Stimulated activated CD8-positive, alpha-beta memory T cell treated with anti-CD3 and anti-CD28 coated beads, Interleukin-4, amount 100 ng/mL, for 48 hours (primary cell): ENCODE measurements at places on chromosomes 1 and 21.
A peak's percentile ranks its signal among the peaks of the same experiment; 100 is the strongest.

DNA sequence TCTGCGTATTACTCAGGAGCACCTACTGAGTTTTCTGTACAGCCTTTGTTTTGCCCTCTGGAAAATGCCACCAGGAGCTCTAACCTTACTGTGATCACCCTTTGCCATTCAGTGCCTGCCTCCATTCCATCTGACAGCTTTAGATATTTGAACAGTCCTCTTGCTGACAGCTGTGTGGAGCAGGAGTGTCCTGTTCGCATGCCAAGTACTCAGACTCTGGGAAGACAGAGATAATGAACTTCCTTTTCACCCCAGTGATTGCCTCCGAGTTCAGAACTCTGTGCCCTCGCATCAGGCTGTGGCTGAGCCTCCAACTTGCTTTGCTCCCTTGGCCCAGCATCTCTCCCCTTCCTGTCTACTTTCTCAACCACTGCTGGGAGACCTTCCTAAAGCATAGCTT, 74.0 kb downstream of the CACNA1E start:
- DNase-seq: no peak

DNA sequence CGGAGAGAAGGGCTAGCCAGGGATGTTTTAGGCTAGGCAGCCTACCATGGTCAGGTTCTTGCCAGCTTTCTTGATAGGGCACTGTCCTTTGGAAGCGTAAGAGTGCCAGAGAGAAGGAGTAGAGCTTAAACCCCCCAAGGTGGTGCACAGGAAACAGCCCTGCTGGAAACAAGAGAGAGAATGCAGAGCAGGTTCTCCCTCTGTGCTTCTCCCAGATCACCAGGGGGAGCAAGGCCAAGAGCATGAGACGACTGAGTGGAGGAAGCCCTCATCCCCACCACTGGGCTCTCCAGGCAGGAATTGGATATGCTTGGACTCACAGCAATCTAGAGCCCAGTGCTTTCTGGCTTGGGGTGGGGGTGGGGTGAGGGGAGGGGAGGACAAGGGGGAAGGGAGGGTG, 49.8 kb downstream of the ATP2B4 start:
- DNase-seq: no peak

GRCh38 chr1:4169991-4170390, 269.9 kb upstream of the C1orf174 start:
- DNase-seq: no peak

DNA sequence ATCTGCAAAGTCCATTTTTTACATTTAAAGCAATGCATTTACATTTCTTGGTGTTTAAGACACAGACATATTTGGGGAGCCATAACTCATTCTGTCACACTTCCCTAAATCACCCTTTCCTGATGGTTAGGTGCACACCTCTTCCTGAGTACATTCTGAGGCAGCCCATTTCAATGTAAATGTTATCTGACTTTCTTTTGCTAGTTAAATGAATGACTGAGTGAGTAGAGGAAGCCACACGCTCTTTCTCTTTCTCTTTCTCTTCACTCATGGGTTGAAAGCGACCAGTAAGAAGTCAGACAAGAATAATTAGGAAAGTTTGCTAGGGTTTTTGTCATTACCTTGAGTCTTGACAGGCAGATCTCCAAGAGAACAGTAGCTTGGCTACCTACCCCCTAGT, 143.1 kb downstream of the S1PR1 start:
- no peak for DNase-seq

GRCh38 chr1:117511273-117511672, 94.6 kb upstream of the TENT5C start:
- DNase-seq: no peak

DNA sequence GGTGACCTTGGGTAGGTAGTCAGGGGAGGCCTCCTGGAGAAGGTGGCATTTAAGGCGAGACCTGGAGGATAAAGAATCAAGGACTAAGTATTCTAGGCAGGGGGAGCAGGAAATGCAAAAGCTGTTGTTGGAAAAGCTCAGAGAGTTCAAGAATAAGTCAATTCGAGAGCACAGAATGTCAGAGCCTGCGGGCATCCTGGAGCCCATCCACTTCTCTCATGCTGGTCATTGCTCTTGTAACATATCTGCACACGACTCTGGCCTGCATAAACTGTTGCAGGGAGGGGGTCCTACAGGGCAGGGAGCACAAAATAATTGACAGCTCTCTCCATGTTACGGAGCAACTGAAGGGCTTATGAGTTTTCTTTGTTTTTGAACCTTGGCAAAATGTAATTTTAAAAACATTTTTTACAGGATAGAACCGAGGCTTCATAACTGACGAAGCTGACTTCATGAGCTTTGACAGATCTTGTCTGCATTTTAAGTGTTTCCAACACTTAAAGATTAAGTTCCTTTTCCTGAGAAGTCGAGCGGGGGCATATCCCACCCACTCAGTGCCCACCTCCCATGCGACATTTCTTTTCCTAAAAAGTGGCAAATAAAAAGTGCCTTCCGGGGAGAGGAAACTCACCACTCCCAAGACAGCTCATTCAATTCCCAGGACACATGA, 4.2 kb downstream of the PLA2G5 start:
- DNase-seq: no peak

GRCh38 chr1:46492269-46492853, 2.7 kb downstream of the DMBX1 start:
- DNase-seq: no peak

GRCh38 chr1:9291914-9292360, 757 bp upstream of the SPSB1 start:
- no peak for DNase-seq

- no peak for DNase-seq
Observed at GRCh38 chr1:198118134-198118533, 38.7 kb upstream of the NEK7 start.

- no peak for DNase-seq
Observed at GRCh38 chr1:11078631-11079030, 18.8 kb upstream of the SRM start.

GRCh38 chr1:183070234-183070922, 47.2 kb downstream of the LAMC1 start:
- no peak for DNase-seq

DNA sequence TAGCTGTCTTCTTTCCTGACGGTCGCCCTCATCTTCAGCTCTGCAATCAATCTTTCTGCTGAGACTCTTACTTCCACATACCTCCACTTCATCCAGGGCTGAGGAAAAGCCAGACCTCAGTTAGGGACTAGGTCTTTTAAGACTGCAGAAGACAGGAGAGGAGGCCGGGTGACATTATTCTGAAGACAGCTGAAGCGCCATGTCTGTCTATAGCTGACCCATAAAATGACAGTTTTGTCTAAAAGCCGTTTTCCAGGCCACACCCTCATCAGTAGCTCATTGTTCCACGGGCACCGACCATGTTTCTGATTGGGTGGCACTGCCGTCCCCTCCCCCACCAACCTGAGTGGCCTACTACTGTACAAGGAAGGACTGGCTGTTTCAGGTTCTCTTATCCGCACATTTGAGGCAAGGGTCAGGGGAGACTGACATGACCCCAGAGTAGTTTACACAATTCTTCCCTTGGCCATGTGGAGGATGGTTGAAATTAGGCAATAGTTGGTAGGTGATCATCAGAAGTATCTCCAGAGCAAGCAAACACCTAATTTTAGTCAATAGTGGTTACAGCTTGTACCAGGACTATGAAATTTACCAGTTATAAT, at the start of gene ADCY10:
TSS of gene ADCY10 (minus strand) at position 240 of the 602 bp plus-strand sequence. CDS start 8,994 bp downstream, outside the sequence.
- no peak for DNase-seq

- DNase-seq: no peak
Observed at GRCh38 chr1:38138498-38139233, 92.1 kb upstream of the POU3F1 start.

DNA sequence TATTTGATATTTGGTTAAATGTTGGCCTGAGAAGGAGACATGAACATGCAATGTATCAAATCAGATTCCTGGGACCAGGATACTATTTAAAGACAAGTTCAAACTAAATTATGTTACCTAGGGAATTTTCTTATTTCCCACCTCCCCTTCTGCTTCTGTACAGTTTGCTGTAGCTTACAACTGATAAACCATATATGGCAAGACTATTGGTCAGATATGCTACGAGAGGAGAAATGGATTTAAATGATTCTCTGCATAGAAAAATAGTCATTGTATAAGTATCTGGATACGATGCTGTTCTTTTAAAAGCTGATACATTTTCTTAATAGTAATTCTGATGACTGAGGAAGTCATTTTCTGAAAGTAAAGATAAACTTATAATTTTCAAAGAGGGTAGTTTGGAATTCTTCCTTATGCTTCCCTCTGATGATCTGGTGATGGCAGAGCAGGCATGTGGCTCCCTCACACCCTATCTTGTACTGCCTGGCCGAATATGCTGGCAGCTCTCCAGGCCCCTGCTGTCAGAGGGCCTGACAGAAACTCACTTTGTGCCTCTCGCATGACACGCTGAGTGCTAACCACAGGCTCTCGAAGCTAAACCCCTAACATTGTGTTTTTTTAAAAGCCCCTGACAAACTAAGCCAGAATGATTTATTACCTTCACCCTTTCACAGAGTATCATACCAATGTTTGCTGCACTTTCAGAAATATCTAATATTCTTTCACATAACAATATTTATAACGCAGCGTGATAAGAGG, 19.4 kb downstream of the RRP15 start:
- DNase-seq: peak; percentile 30

GRCh38 chr1:155187456-155187891, 13.8 kb downstream of the TRIM46 start:
- DNase-seq: no peak
